Glomerular endothelial cell (primary cell): ENCODE measurements at places on chromosomes 5 and 9. TPM values are rescaled to one million over a fixed set of nuclear protein-coding genes. Genes with fewer than 3 reads are reported as not detected.

DNA sequence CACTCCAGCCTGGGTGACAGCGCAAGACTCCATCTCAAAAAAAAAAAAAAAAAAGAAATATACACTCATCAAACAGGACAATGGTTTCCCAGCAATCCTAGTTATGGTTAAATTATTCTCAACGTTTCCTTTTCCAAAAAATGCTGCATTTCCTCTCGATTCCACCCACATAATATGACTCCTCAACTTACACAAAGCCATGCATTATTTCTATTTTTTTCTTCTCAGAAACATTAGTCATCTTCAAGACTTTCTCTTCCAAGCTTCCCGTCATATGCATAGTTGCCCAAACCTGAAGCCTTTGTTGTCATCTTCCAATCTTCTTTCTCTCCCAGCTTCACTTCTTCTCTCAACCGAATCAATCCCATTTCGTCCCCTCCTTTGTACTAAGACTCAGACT is 61.4 kb upstream of the RANBP6 start:
- DNase-seq = no peak

GRCh38 chr9:35859990-35860339 is 10.2 kb downstream of the OR13J1 start:
- no peak for DNase-seq

KCNV2 gene
- total RNA-seq = not detected in 2 replicates

IFNK gene
- total RNA-seq = not detected in 2 replicates

GRCh38 chr9:129759319-129759718 is 6.5 kb upstream of the PTGES start:
- no peak for DNase-seq

DNA sequence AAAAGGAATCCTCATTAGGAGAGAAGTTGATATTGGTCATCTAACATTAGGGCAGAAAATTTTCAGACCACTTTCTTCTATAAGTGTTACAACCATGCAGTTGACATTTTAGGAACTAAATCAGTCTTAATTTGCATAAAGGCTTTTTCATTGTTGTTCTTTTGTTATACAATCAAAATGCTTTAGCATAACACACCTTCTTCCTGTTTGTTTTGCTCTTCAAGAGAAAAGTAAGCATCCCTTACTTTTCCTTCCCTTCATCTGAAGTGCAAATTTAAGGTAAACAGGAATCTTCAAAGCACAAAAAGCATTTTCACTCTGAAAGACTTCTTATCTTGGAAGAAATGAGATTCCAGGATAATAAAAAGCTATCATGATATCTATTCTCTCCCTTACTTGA is 273.6 kb downstream of the PTPRD start:
- no peak for DNase-seq

DNA sequence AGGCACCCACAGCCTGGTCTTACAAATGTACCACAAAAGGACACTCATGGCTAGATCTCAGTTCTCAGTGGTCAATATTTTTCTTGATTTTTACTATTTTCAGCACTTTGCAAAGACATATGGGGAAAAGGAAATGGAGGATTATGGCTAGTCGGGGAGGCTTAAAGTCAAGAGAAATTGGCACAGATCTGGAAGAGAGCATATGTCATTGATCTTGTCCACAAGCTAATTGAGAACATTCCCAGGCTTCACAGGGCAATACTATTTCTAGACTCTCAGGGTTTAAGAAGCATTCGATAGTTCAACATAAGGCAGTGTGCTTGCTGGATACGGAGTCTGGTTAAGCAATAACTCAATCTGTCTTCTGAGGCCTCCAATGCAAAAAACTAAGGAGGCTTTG is 285.8 kb downstream of the ZNF608 start:
- no peak for DNase-seq

GRCh38 chr9:73577848-73578247 is 426.2 kb downstream of the ANXA1 start:
- no peak for DNase-seq
